ENCODE measurements at places on chromosomes 16 and 17.

DNA sequence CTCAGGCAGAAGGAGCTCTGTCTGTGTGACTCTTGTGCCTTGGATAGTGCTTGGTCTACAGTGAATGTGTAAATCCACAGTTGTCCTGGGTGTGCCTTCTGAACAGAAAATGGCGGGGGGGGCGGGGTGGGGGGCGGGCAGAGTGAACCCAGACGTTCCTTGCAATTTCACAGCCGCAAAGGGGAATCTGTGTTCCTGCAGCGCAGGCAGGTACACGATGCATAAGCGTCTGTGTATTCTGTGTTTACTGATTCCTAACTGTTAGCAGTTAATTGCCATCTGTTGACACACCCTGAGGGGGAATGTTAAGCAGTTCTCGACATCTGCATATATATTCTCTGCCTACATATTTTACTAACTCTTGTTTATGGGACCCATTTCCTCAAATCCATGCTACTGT, 123.5 kb upstream of the ZFHX3 start:
- DNase-seq, result no peak

DNA sequence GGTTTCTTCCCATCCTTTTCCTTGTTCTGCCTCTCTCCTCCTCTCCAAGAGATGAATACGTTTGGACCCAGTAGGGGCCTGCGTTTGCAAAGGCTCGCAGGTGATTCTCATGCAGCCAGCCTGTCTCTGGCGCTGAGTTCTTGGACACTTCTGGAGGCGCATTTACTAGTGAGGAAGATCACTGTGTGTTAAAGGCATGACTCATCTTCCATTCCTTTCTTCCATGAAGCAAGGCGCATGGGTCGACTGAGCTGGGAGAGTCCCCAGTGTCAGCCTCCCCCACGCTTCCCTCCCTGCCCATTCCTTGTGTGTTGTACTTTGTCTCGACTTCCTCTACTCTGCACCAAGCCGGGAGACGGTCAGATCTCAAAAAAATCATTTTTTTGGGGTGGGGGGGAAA, 159.9 kb upstream of the EEF2KMT start:
- no peak for DNase-seq

GRCh38 chr16:78843978-78844377, 744.5 kb downstream of the WWOX start:
- DNase-seq, result no peak

GRCh38 chr16:79808731-79809130, 208.2 kb upstream of the MAF start:
- DNase-seq, result no peak

DNA sequence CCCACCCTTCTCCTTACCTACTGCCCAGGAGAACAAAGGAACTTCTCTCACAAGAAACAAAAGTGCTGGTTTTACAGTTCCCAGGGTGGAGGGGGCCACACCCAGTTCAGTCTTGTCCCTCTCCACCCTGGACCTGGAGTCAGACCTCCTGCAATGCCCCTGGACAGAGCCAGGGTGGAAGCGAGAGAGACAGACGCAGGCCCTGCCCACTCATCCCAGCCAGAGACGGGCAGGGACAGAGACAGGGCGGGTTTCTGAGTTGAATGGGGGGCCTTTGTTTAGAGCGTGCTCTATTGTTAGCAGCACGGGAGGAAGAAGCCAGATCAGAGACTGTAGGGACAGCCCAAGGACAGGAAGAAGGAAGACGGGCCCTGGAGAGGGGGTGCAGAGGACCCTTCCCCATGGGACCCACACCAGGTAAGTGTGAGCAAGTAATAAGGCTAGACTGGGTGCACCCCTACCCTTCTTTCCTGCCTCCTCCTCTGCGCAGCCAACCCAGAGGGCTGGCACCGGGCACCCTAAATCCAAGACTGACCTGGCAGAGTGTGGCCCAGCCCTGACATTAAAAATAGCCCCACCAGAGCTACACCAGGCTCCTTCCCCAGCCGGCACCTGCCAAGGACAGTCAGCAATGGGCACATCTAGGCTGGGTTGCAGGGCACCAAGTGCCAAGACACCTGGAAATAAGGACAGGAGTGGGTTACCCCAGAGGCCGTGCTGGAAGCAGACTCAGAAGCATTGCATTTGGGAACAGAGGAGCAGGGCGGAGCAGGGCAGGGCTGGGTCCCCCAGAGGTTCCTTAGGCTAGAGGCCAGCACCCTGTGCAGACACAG, 10.9 kb downstream of the JUP start:
- DNase-seq, result no peak

DNA sequence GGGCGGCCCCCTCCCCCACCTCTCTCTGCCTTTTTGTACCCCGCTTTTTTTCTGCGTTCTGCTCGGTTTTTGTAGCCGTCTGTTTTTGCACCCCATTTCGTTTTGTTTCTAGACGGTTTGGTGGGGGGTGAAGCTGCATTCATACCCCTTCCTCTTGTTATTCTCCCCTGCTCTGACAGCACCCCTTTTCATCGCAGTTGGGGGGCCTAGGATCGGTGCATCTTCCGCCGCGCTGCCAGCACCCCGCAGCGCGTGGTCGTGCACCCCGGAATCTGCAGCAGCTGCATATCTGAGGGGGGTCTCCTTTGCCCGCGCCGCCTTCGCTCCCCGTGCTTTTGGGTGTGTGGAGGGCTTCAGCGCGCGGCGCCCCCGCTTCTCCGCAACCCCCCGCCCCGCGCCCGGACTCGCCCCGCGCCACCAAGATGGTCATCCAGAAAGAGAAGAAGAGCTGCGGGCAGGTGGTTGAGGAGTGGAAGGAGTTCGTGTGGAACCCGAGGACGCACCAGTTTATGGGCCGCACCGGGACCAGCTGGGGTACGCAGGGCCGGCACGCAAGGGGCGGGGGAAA, 455 bp downstream of the ATP1B2 start:
- no peak for DNase-seq

Data from activated CD4-positive, alpha-beta T cell treated with anti-CD3 and anti-CD28 coated beads, Interleukin-2, amount 10 ng/mL, durations not matched to agents 7 days and 5 days (primary cell).